ENCODE measurements at places on chromosomes 16 and 17.
A peak's percentile ranks its signal among the peaks of the same experiment; 100 is the strongest.

GRCh38 chr16:57634171-57634570, 5.7 kb downstream of the ADGRG1 start:
- H3K4me3 ChIP-seq, result no peak overlapping the region
- no peaks in the 10 kb centered on the region for H3K27me3 ChIP-seq
- DNase-seq, result peak; percentile 72

DNA sequence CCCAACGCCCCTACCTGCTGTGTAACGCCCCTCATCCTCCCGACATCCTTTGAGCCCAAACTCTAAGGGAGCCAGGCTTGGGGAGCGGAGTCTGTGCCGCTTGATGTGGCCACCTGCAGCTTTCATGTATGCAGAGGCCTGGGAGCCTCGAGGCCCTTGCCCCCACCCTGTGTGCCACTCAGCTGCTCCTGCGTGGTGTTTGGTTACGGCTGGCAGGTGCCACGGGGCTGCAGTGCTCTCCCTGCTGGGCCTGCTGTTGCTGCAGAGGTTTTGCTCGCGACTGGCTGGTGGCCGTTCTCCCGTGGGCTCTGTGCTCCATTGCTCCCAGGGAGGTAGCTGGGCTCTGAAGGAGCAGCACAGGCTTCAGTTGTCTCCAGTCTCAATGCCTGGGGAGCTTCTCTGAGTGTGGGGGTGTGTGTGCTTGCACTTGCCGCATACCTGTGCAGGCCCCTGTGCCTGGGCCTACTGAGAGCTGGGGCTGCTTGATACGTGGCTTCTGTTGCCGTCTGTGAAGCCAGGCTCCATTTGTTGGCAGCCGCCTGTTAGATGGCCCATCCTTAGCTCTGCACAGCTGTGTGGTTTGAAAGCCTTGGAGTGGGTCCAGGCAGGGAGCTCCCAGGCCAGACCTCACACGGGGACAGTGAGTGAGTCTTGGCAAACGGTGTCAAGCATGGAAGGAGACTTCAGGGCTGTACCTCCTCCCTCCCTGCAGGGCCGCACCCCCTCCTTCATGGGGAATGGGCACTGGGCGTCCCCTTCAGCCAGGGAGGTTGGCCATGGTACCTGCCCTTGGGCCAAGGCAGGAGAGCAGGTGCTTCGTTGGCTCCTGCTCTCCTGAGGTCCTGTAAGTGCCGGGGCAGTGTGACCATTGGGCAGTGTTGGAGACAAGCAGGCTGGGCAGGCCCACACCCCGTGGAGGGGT, 47.2 kb downstream of the PDPK1 start:
- H3K4me1 ChIP-seq, result no peaks in the 10 kb centered on the region
- peaks cover 5% of the 10 kb centered on the region for H3K36me3 ChIP-seq
- DNase-seq, result no peak
- no peak overlapping the region for H3K27ac ChIP-seq

GRCh38 chr17:50289278-50289677, 15.0 kb downstream of the TMEM92 start:
- H3K27ac ChIP-seq, result peak overlapping the region; percentile 97
- peaks cover 30% of the 10 kb centered on the region for H3K4me1 ChIP-seq
- peak overlapping the region; percentile 70 for H3K4me3 ChIP-seq
- H3K36me3 ChIP-seq, result no peaks in the 10 kb centered on the region
- peak; percentile 88 for DNase-seq

GRCh38 chr17:72349491-72349995, 228.7 kb downstream of the SOX9 start:
- H3K27me3 ChIP-seq, result no peaks in the 10 kb centered on the region
- H3K27ac ChIP-seq, result no peak overlapping the region
- no peak for DNase-seq
- no peaks in the 10 kb centered on the region for H3K4me1 ChIP-seq
- H3K36me3 ChIP-seq, result no peaks in the 10 kb centered on the region

DNA sequence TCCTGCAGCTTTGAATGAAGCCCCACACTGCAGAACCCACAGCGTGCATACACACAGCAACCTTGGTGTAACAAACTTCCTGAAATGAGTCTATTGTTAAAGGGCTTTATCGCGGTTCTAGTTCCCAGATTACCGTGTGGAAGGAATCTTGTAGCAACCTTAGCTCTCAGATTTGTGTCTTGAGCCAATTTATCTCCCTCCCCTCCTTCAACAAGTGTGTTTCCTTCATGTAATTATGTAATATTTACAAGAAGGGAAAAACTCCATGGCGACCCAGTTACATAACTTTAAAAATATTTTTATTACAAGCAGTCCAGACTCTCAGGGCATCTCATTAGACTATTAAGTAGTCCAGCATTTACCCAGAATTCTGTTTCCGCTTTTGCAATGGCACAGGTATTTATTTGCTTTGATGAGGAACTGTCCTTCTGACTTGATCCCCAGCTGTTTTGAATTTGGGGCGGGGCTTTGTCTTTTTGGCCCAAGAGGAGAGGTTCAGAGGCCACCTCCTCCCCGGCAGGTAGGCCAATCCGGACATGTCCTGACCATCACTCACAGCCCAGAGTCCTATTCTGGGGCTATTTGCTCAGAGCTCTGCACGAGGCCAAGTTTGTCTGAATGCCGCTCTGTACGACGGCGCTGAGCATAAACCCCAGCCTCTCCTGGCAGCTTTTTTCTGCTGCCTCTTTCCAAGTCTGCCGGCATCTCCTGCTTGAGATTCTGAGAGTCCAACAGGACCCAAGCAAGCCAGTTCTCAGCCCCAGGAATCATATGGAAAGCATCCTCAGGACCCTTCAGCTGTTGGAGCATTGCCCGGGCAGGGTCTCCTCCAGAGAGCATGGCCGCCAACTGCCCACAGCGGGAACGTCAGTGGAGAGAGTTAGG, 35.6 kb downstream of the CLEC16A start:
- DNase-seq, result peak; percentile 41
- H3K36me3 ChIP-seq, result no peaks in the 10 kb centered on the region
- H3K27ac ChIP-seq, result no peak overlapping the region
- H3K4me3 ChIP-seq, result no peak overlapping the region

GRCh38 chr17:75019146-75019545, 6.7 kb downstream of the MRPL58 start:
- DNase-seq, result no peak
- H3K27me3 ChIP-seq, result no peaks in the 10 kb centered on the region
- H3K27ac ChIP-seq, result no peak overlapping the region
- peaks cover 3% of the 10 kb centered on the region for H3K36me3 ChIP-seq

GRCh38 chr16:80671281-80671849, 130.6 kb downstream of the DYNLRB2 start:
- no peaks in the 10 kb centered on the region for H3K27me3 ChIP-seq
- DNase-seq, result no peak

GRCh38 chr16:8818504-8819270, 21.0 kb downstream of the PMM2 start:
- no peak for DNase-seq
- H3K36me3 ChIP-seq, result peaks cover 77% of the 10 kb centered on the region
- H3K27ac ChIP-seq, result no peak overlapping the region
- 0 out of 2 replicates have a peak, but pooled peaks cover 7% of the 10 kb centered on the region for H3K4me1 ChIP-seq
- H3K4me3 ChIP-seq, result no peak overlapping the region

GRCh38 chr17:16954521-16954920, 17.4 kb downstream of the TNFRSF13B start:
- no peak overlapping the region for H3K4me3 ChIP-seq
- H3K36me3 ChIP-seq, result no peaks in the 10 kb centered on the region
- H3K27ac ChIP-seq, result no peak overlapping the region
- H3K4me1 ChIP-seq, result no peaks in the 10 kb centered on the region

DNA sequence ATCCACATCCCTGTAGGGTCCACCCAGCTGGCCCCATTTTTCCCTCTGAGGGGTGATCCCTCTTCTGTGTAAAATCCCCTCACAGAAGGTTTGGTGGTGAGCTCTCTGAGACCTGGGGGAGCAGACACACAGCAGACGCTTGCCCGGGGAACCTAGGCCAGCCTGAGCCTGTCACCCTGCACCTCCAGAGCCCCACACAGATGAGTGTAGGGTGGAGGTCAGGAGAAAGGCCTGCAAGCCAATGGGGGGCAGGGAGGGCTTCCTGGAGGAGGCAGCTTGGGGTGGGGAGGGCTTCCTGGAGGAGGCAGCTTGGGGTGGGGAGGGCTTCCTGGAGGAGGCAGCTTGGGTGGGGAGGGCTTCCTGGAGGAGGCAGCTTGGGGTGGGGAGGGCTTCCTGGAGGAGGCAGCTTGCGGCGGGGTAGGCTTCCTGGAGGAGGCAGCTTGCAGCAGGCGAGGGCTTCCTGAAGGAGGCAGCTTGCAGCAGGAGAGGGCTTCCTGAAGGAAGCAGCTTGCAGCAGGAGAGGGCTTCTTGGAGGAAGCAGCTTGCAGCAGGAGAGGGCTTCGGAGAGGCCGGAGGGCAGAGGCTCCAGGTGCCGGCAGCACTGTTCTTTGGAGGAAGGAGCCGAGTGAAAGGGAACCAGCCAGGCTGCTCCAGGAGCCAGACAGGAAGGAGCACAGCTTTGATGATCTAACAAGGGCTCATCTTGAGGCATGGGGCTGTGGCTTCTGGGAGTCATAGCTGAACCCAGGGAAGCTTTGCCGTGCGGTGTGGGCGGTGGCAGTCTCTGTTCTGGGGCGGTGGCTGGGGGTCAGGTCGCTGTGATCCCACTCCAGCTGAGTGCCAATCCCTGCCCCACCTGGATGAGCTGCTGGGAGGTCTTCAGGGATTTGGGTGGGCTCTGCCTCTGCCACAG, 83.7 kb upstream of the ZNF469 start:
- DNase-seq, result peak; percentile 89
- H3K27me3 ChIP-seq, result no peaks in the 10 kb centered on the region
- H3K36me3 ChIP-seq, result no peaks in the 10 kb centered on the region
- no peak overlapping the region for H3K4me3 ChIP-seq
- H3K27ac ChIP-seq, result peak overlapping the region; percentile 61

DNA sequence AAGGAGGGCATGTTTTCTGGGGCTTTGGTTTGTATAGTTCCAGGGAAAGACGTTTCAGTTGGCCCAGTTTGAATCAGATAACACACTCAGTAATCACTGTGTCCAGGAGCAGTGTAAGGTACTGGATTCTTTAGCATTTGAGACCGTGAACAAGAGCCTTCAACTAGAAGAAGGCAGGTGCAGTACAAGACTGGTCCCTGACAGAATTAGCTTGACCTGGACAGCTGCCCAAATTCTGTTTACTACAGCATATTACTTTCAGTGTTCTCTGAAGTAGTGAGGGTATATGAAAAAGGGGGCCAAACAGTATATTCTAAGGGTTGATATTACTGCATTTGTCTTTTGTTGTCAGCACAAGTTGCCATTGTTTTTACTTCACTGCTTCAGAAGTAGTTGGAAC, 81.3 kb downstream of the COX10 start:
- no peak for DNase-seq
- H3K4me3 ChIP-seq, result no peak overlapping the region
- no peak overlapping the region for H3K27ac ChIP-seq
- H3K36me3 ChIP-seq, result no peaks in the 10 kb centered on the region

- no peak overlapping the region for H3K4me3 ChIP-seq
- H3K36me3 ChIP-seq, result no peaks in the 10 kb centered on the region
- DNase-seq, result peak; percentile 70
- no peaks in the 10 kb centered on the region for H3K27me3 ChIP-seq
Measured at GRCh38 chr17:16977932-16978331, 6.0 kb upstream of the TNFRSF13B start.

DNA sequence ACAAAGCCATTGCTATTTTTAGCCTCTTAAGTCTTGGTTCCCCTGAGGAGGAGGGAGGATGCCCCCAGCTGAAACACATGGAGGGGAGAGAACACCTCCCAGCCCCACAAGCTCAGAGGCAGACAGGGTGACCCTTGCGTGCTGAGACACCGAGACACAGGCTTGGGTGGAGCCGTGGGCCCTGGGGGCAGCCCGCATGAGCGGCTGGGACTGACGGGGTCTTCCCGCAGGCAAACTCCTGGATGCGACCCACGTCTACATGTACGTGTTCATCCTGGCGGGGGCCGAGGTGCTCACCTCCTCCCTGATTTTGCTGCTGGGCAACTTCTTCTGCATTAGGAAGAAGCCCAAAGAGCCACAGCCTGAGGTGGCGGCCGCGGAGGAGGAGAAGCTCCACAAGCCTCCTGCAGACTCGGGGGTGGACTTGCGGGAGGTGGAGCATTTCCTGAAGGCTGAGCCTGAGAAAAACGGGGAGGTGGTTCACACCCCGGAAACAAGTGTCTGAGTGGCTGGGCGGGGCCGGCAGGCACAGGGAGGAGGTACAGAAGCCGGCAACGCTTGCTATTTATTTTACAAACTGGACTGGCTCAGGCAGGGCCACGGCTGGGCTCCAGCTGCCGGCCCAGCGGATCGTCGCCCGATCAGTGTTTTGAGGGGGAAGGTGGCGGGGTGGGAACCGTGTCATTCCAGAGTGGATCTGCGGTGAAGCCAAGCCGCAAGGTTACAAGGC, 9.8 kb downstream of the SLC16A3 start:
- peak; percentile 92 for DNase-seq
- H3K36me3 ChIP-seq, result peaks cover 9% of the 10 kb centered on the region

DNA sequence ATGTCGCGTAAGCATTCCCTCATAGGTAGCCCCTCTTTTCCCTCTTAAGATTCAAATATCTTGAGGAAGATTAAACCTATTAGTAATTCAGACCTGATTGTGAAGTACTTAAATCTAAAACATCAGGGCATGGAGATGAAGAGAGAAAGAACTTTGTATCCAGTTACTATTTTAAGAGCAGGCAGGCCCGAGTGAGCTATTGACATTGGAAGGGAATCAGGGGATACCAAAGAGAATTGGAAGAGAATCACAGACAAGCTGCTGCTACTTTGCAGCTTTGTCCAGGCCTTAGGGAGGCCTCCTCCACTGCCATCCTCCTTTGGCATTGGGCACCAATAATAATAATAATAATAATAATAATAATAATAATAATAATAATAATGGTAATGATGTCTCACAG, 170.5 kb downstream of the MRTFB start:
- H3K36me3 ChIP-seq, result no peaks in the 10 kb centered on the region
- no peak overlapping the region for H3K27ac ChIP-seq
- H3K4me3 ChIP-seq, result no peak overlapping the region
- no peaks in the 10 kb centered on the region for H3K4me1 ChIP-seq
- no peak for DNase-seq

GRCh38 chr17:57735707-57736106, 9.4 kb downstream of the CCDC182 start:
- no peaks in the 10 kb centered on the region for H3K4me1 ChIP-seq
- DNase-seq, result no peak
- H3K27ac ChIP-seq, result no peak overlapping the region
- H3K36me3 ChIP-seq, result no peaks in the 10 kb centered on the region
- peaks cover 39% of the 10 kb centered on the region for H3K27me3 ChIP-seq
- no peak overlapping the region for H3K4me3 ChIP-seq

DNA sequence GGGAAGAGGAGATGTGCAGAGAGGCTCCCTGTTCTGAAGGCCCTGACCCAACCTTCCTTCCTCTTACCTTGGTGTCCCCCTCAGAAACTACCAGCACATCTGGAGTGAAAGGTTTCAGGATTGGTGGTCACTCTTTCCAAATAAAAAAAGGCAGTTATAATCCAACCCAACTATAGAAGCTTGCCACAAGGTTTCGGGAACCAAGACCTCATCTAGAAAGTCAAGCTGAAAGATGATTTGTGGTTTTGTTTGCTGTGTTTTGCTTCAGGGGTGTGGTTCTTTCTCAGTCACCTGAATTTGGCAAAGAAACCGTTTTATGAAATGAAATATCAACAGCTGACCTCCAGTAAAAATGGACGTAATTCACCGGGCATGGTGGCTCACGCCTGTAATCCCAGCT, 19.3 kb downstream of the SHMT1 start:
- no peak for DNase-seq
- no peak overlapping the region for H3K27ac ChIP-seq
- no peaks in the 10 kb centered on the region for H3K36me3 ChIP-seq
- no peaks in the 10 kb centered on the region for H3K4me1 ChIP-seq
- H3K4me3 ChIP-seq, result no peak overlapping the region

Data from GM23248 (cell line).